ENCODE measurements at places on chromosomes 12 and 14.

- DNase-seq: no peak
Measured at GRCh38 chr12:101927999-101928398, 50.6 kb downstream of the DRAM1 start.

- DNase-seq: no peak
Measured at GRCh38 chr12:57581802-57582201, 9.2 kb upstream of the PIP4K2C start.

DNA sequence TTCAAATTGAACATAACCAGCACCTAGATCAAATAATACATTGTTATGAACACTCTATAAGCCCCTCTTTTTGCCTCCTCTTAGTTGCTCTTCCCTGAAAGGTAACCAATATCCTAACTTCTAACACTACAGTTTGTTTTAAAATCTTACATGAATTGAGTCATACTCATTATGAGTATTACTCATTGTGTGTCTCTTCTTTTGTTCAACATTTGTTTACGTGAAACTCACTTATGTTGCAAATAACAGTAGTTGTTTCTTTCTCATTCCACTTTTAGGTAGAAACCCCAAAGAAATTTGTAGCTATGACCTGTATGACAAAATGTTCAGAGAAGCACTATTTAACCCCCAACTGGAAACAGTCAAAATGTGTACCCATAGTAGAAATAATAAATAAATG lies 6.6 kb downstream of the LRRC9 start:
- DNase-seq: no peak

GRCh38 chr12:46459111-46459510 lies 86.5 kb upstream of the SLC38A2 start:
- no peak for DNase-seq

- no peak for DNase-seq
Measured at GRCh38 chr14:86790408-86791364, 1202.3 kb downstream of the GALC start.

DNA sequence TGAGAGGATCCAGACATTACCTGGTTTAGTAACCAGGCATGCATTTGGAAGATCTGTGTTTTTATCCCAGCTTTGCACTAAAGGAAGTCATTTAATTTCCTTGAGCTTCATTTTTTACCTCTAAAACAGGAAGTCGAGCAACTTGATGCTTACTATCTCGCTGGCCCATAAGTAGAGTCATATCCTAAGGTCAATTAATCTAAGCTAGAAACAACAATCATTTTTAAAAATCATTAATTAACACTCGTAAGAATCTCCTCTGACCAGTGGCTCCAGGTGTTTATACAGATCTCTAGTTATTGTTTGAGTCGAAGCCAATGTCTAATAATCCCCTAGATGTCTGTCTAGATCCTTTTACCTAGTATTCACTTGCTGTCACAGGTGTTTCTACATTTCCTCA lies 355.8 kb upstream of the DCN start:
- no peak for DNase-seq

GRCh38 chr14:29603696-29604095 lies 324.0 kb downstream of the PRKD1 start:
- no peak for DNase-seq

GRCh38 chr12:53211476-53212381 lies 4.7 kb upstream of the ITGB7 start:
- DNase-seq: no peak

DNA sequence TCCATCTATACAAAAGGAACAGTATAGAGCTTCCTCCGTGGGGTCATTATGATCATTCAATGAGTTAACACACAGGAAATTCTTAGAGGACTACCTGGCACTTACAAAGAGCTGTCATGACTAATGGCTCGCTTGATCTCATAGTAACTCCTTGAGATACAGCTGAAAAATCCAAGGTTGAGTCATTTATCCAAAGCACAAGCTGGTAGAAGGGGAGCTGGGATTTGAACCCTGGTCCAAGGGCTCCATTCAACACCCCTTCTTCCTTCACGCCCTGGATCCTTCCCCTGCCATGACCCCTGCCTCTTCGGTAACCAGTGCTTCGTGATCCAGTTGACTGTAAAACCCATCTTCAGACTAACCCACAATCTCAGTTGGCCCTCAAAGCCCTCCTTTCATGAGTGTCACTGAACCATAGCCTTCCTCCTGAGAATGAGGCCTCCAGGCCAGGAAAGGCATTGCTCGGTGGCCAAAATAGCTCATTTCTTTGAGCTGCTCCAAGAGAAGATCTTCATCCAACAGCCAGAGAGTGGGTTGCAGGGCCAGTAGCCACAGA lies 7.8 kb downstream of the ZFP36L1 start:
- DNase-seq: no peak

GRCh38 chr12:109763201-109763841 lies 49.7 kb downstream of the FAM222A start:
- no peak for DNase-seq

DNA sequence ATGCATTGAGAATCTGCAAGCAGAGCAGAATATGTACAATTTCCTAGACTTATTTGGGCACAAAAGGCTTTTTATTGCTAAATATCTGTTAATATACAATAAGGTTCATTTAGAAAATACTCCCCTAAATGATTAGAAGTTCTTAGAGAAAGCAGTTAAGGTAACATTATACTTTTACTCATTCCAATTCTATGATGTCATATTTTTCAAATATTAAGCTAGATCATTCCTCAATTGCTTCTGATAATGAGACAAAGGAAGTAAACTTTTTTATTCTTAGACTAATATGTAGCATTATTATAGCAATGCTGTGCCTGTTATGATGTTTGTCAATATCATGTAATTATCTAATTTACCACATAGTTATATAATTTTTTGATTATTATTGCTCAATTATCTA lies 447.0 kb downstream of the SLC16A7 start:
- no peak for DNase-seq

GRCh38 chr14:33587791-33588190 lies 363.1 kb downstream of the EGLN3 start:
- no peak for DNase-seq

DNA sequence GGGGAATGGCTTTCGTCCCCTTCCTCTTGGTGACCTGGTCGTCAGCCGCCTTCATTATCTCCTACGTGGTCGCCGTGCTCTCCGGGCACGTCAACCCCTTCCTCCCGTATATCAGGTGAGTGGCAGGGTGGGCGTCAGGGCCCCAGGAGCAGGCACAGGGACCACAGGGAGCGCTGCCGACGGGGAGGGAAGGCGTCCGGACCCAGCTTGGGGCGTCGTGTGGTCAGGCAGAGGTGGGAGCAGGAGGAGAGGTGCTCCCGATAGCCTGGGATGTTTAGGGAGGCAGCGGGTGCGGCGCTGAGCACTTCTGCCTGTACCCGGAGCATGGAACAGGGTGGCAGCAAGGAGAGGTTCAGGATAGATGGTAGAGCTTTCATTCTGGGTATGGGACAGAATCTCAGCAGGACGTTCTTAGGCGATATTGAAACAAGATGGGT lies 444 bp downstream of the DRAM1 start:
- DNase-seq: no peak

- DNase-seq: no peak
Measured at GRCh38 chr12:13805041-13805440, 176.4 kb downstream of the GRIN2B start.

GRCh38 chr12:30361145-30361544 lies 334.5 kb downstream of the IPO8 start:
- no peak for DNase-seq

GRCh38 chr14:96888593-96888992 lies 91.4 kb downstream of the VRK1 start:
- DNase-seq: no peak

GRCh38 chr12:9936591-9936990 lies 4.4 kb upstream of the CLEC2A start:
- DNase-seq: no peak

- DNase-seq: no peak
Measured at GRCh38 chr12:74849801-74850200, 312.2 kb downstream of the ATXN7L3B start.

- peak; percentile 64 for DNase-seq
Measured at GRCh38 chr14:21557084-21557901, 22.6 kb downstream of the OR10G3 start.

- DNase-seq: no peak
Measured at GRCh38 chr14:98099527-98099926, 1172.5 kb downstream of the BCL11B start.

GRCh38 chr12:126389220-126389841 lies 1324.1 kb downstream of the AACS start:
- DNase-seq: no peak

DNA sequence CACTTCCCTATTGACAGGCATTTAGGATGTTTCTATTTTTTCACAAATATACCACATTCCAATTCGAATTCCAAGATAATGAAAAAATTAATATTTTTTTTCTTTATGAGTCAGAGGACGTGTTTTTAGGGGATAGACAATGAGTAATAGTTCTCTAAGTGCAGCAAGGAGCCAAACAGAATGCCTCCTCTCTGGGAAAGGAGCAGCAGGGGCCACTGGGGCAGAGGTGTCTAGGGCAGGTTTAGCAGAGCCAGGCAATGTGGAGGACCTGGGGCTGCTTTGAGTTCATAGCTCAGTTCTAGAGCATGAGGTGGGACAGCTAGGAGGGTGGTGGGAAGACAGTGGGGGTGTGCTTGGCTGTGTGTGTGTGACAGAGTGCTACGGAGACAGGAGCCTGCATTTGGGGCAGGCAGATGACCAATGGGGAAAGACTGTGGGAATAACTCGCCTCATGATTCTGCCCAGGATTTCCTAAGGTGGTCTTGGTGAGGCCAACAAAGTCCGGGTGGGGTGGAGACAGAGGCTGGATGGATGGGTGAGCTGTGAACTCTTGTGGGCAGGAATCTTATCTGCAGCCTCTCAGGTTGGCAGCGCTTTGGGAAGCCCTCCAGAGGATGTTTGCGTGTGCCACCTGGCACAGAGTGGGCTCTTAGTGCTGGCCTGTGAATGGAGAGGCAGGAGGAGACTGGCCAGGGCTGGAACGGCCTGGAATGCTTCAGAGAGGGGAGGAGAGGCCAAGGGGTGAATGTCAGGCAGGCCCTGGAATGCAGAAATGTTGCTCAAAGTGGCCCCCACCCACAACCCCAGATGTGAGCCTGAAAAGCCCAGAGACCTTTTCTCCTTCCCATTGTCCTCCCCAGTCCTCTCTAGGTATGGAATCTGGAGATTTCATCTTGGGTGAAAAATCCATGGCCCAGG lies 2.4 kb upstream of the KRT7 start:
- peak; percentile 76 for DNase-seq

DNA sequence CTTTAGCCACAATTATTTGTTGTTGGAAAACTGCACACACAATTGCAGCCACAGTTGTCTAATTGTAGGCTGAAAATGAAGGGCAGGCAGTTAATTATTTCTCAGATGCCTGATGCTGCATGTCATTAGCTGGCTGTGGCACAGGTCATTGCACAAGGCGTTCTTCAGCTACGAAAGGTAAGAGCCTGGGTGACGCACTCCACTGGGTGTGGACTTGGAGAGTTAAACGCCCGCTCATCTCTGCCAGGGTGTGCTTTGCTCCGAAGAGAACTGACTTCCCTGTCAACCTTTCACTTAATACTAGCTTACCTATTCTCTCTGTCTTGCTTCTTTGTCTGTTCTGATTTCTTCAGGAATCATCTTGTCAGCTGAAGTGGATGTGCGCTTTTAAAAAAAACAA lies 91.4 kb upstream of the CPM start:
- no peak for DNase-seq

- no peak for DNase-seq
Measured at GRCh38 chr14:55075628-55076175, 24.3 kb downstream of the MAPK1IP1L start.

- peak; percentile 98 for DNase-seq
Measured at GRCh38 chr12:6827437-6827911, 733 bp upstream of the P3H3 start.

- DNase-seq: no peak
Measured at GRCh38 chr14:73616831-73617230, 4.5 kb downstream of the ACOT6 start.

DNA sequence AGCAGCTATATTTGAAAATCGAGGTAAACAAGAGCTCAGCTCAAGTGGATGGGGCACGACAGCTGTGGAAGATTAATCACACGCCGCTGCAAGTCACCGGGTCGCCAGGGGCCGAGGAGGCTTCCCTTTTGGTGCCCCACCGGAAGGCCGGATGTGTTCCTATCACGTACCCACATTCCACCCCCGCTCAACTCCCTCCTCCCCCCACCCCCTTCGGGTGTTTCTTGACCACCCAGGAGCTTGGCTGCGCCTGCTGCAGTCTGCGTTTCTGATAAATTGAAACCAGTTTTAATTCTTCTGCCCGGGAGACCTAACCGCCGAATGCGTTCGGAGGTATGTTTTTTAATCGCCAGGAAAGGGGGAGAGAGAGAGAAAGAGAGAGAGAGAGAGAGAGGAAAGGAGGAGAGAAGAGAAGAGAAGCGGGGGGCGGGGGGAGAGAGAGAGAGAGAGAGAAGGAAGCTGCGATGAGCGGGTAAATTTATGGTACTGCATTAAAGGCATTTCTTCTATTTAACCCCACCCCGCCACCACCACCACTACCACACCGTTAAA lies 1.8 kb downstream of the SLC8A3 start:
- peak; percentile 35 for DNase-seq

DNA sequence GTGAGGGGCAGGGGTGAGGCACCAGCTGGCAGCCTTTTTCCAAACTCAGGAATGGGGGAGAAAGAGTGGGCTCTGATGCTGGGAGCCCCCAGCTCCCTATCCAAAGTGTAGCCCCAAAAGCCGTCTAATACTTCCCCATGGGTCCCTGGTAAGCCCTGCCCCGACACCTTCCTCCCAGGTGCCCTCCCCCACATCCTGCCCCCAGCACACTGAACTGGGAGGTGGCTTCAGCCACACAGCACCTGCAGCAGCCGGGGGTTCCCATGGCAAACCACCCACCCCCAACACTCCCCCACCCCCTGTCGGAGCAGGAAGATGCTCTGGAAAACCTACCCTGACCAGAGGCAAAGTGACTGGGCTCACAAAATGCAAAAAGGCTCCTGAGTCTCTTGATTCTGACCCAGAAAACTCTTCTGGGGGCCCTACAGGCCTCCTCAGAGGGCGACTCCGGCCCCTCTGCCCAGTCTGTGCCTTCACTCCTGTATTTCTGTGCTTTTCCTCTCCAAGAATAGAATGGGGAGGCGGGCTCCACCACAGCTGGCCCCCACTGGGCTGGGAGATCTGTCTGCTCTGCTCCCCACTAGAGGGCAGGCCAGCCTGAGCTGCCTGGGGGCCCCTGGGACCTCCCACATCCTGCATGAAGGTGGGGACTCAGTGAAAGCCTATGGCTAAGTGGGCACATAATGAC lies 81.6 kb downstream of the ITPK1 start:
- DNase-seq: peak; percentile 57

GRCh38 chr12:115709540-115710011 lies 567.9 kb downstream of the MED13L start:
- no peak for DNase-seq

GRCh38 chr12:106137530-106138356 lies 1.0 kb downstream of the NUAK1 start:
- no peak for DNase-seq

GRCh38 chr14:53338192-53338591 lies 185.1 kb upstream of the DDHD1 start:
- peak; percentile 46 for DNase-seq

- DNase-seq: no peak
Measured at GRCh38 chr14:33432407-33433023, 493.8 kb downstream of the NPAS3 start.

GRCh38 chr12:112352921-112353320 lies 29.3 kb downstream of the HECTD4 start:
- DNase-seq: no peak

- no peak for DNase-seq
Measured at GRCh38 chr12:69007855-69008351, 74.9 kb upstream of the CPM start.

Measured in HTR-8/SVneo (cell line).